ENCODE measurements at places on chromosomes 2 and 18.

DNA sequence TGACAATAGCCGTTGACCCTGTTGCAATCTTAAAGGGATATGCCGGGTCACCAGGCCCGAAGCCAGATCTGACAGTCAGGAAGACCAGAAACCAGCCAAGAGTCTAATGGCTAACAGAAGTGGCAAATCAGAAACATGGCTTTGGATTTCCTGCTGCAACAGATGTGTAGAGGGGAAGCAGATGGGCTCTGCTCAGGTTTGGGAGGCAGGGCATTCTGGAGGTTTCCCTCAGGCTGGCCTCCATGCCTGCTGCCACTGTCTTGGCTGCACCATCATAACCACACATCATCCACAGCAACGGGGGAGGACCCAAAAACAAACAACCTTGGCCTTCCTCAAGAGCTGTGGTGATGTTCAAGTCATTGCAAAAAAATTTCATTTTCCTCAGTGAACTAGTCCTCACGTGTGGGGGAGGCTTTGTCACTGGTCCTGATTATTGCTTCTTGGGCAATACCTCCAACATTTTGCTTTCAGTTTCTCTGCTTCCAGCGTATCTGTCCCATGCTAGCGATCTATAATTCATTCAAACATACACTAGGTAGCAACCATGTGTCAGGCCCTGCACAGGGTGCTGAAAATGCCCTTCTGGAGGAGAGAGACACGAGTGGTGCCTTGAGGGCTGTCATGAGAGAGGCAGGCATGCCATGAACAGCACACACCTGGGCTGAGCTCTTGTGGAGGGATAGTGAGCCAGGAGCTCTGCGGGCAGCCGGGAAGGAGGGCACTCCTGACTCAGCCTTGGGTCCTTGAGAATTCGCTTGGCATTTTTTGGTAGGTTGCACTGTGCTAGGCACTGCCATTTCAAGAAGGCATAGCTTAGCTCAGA lies 48.2 kb upstream of the LGALSL start:
- peak; percentile 8 for DNase-seq

- no peak for DNase-seq
Measured at GRCh38 chr18:24220318-24220688, 81.4 kb downstream of the CABYR start.

GRCh38 chr18:68504441-68505177 lies 210.3 kb downstream of the TMX3 start:
- DNase-seq: no peak

GRCh38 chr2:168992026-168992425 lies 39.1 kb downstream of the ABCB11 start:
- no peak for DNase-seq

GRCh38 chr2:133390156-133390555 lies 178.1 kb downstream of the NCKAP5 start:
- DNase-seq: no peak

GRCh38 chr2:127762846-127763245 lies 48.1 kb downstream of the WDR33 start:
- DNase-seq: no peak

DNA sequence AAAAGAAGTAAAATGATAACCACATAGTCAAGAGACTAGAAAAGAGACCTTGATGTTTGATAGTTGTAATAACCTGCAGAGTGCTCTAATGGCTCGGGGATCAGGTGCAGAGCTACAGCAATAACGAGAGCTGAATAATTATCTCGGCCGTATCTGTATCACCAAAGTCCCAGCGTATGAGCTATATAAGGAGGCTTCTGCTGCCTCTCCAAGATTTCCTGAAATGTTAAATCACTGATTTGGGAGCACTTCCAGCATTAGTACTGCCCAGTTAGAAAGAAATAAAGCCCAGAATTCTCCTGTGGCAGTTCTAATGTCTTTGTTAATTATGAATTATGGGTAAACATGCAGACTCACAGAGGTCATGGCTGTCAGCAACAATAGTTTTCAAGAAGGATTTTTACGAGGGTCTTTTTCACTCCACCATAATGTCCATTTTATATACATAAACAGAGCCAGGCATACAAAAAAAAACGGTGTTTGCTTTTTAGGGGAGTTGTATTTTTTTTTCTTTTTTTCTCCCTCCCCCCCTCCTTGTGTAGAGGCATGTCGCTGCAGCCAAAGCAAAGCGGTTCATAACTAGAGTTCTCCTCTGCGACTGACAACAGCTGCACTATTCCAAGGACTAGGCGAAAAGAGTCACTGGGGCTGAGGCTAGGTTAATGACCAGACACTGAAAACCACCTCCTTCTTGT lies 168.3 kb upstream of the VRK2 start:
- no peak for DNase-seq

GRCh38 chr2:196957442-196957841 lies 30.9 kb upstream of the PGAP1 start:
- DNase-seq: no peak

GRCh38 chr2:33491441-33492084 lies 15.1 kb downstream of the RASGRP3 start:
- DNase-seq: no peak

GRCh38 chr2:110816404-110817365 lies 84.3 kb downstream of the ACOXL start:
- DNase-seq: no peak

DNA sequence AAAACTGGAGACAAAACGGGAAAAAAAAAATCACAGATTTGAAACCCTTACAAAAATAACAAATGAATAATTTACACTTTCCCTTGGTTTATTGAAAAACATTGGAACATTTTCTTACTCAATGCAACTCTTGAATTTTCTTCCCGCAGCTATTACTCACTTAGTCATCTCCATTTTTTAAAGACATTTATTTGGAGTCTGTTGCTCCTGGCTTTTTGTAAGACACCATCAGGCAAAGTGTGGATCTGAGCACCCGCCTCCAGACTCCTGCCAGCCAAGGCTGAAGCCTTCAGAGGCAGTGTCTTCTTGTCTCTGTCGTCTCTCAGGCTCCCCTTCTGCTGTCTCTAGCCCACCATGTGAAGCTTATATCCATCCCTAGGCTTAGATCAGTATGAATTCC lies 46.2 kb downstream of the TRIB2 start:
- no peak for DNase-seq

DNA sequence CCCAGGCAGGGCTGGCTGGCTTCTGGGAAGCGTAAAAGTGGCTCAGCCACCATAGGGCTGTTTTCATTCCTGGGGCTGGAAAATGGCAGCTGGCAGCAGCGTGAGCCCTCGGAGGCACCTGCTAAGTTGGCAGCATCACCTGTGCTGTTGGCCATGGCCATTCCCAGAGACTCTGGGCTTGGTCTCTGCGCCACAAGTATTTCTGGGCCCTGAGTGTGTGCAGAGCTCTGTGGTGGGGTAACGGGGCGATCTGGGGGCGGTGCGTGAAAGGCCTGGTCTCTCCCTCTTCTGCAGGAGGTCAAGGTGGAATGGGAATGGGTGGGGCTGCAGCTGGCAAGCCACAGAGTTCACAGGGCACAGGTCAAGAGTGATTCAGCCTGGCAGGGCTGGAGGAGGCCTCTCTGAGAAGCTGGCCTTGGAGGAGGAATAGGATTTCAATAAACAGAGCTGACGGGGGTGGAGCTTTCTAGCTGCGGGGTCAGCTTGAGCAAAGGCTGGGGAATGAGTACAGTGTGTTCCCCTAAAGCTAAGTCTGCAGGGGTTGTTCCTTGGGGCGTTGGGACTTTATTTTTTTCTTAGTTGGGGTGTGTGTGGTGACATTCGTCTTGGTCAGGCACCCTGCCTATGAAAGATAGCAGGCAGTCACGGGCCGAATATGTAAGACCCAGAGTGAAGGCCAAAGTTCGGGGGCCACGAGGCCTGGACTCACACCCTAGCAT lies 10.3 kb upstream of the NTSR2 start:
- DNase-seq: no peak

DNA sequence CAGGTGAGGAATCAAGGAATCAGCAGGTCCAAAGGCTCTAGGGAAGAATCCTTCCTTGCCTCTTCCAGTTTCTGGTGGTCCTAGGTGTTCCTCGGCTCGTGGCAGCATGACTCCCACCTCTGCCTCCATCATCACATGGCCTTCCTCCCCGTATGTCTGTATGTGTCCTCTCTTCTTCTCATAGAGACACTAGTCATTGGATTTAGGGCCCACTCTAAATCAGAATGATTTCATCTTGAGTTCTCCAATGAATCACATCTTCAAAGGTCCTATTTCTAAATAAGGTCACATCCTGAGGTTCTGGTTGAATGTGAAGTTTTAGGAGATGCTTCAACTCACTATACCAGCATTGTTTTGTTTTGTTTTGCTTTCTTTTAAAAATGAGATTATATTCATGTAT lies 11.1 kb upstream of the AGFG1 start:
- no peak for DNase-seq

- DNase-seq: no peak
Measured at GRCh38 chr2:155770516-155770915, 562.0 kb downstream of the NR4A2 start.

DNA sequence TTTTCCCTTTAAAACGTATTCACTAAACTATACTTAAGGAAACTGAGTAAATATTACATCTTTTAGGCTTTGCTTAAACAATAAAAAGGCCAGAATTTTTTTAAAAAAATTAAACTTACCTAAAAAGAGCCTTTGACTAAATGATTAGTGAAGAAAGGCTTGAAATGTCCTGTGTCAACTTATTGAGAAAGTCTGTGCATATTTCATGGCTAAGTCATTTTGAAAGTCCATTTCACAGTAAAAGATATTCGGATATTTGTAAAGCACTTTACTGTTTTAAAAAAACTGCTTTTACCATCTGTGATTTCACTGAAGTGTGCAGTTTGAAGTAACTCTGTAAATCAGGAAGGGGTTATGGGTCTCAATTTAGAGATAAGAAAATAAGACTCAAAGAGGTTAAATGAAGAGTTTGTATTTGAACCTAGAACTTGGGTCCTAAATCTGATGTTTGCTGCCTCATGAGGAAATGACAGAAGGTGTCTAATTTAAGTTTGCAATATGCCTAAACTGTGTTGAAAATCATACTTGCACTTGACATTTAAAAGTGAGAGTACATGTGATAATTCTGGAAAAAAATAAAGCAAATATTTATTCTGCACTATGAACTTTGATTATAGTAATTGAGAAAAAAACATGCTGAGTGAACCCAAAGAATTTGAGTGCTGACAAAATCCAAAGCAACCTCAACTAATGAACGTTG lies 50.5 kb downstream of the RAB27B start:
- no peak for DNase-seq

- no peak for DNase-seq
Measured at GRCh38 chr18:22709288-22710060, 223.7 kb upstream of the RBBP8 start.

DNA sequence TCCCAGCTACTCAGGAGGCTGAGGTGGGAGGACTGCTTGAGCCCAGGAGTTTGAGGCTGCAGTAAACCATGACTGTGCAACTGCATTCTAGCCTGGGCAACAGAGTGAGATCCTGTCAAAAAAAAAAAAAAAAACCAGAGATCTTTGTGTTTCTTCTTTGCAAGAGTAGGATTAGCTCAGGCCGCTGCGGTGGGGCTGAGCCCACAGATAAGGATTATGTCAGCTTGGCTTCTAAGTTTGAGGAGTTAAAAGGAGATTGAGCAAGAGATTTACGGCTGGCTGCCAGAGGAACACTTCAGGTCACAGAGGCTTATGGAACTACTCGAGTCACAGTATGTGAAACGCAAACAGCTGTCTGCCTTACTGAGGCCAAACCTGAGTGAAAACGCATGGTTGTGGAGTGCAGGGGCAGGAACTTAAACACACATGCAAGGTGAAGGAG lies 146.7 kb upstream of the L3MBTL4 start:
- DNase-seq: peak; percentile 88

DNA sequence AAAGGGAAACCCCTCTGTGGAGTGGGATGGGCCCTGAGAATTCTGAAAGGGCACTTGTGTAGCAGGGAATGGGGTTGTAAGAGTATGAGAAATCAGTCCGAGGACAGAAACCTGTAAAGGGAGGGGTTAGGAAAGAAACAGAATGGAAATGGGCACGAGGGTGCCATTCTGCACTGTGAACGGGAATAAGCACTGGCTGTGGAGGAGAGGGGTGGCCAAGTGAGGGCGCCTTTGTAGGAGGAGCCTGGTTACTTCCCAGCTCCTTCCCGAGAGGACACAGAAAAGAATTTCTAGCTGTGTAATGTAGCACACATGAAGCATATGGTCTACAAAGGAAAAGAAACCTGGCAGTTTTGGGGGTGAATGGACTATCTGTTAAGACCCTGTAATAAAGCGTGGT lies 53.4 kb downstream of the POLR1A start:
- DNase-seq: no peak

DNA sequence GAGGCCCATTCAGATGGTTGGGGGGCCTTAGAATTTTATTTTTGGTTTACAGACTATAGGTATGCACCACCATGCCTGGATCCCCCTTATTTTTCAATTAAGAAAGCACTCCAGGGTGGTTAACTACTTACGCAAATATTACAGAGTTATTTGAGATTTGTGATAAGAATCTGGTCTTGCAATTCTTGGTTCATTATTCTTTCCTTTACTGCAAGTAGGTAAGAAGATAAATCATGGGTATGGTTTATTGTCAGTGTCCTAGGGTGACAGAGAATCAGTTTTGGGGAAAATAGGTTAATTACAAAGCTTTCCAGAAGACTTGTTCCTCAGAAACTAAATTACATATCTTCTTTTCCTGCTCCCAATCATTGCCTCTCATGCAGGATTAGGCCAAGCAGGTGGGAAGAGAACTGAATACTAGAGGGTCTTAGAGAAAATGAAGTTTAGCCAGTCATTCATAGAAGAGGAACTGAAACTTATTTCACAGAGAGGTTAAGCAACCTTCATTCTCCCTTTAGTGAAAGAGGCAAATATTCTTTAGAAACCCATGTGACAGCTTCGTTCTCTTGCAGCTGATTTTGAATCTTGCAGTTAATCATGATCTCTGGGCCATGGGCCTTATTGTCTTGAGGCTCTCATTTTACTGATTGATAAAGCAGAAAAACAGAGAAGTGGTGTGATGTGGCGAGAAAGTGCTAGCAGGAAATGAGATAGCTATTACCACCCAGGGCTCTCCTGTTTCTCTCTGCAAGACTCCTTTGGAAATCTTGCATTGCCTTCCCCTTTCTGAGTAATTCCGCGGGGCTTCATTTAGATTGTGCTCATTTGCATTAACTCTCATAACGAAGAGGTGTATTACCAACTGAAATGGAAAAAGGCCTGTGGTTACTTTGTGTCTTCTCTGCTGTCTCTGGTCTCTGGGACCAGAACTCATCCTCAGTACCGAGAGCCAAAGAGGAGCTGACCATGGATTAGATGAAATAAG lies 44.8 kb upstream of the ARHGAP25 start:
- no peak for DNase-seq

Data from D341Med (cell line).